CD4-positive, alpha-beta T cell treated with Interleukin-10 for 1 hour (primary cell): ENCODE measurements at places on chromosomes 2 and 18.

- no peak for DNase-seq
Measured at GRCh38 chr2:12173271-12173942, 427.0 kb downstream of the LPIN1 start.

GRCh38 chr2:6864923-6865345, 773 bp downstream of the CMPK2 start:
- no peak for DNase-seq

GRCh38 chr2:127055786-127056076, 51.2 kb downstream of the BIN1 start:
- no peak for DNase-seq

GRCh38 chr18:267380-267687, 513 bp downstream of the THOC1 start:
- no peak for DNase-seq

DNA sequence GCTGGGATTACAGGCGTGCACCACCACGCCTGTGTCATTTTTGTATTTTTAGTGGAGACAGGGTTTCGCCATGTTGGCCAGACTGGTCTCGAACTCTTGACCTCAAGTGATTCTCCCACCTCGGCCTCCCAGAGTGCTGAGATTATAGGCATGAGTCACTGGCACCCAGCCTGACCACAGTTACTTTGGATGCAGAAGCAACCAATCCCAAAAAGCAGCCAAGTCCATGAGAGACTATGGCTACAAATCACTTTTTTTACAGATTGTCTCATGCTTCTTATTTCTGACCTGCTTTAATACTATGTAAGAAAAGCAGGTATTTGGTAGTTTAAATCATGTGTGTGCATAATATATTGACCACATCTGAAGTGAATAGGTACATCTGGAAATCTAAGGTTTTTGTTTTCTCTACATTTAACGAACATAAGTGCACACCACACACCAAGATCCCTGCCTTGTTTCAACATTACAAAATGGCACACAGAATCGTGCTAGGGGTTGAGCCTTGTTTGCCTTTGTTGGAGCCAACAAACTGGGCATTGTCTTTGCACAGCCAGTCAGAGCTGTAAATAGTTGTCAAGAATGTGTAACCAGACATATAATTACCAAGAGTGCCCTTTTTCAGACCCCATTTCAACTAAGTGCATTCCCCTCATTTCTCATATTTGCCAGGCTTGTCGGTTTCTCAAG, 18.3 kb upstream of the MAP4K4 start:
- DNase-seq, result no peak

GRCh38 chr2:55133467-55134315, 83.4 kb upstream of the RTN4 start:
- peak; percentile 90 for DNase-seq

- DNase-seq, result no peak
Measured at GRCh38 chr2:157053876-157054275, 203.6 kb upstream of the GALNT5 start.

GRCh38 chr2:16081316-16082200, 141.2 kb downstream of the MYCN start:
- DNase-seq, result no peak
